Activated naive CD4-positive, alpha-beta T cell treated with anti-CD3 and anti-CD28 coated beads for 36 hours (primary cell): ENCODE measurements at places on chromosomes 7 and 10. TPM values are rescaled to one million over a fixed set of nuclear protein-coding genes. Genes with fewer than 3 reads are reported as not detected.

DNA sequence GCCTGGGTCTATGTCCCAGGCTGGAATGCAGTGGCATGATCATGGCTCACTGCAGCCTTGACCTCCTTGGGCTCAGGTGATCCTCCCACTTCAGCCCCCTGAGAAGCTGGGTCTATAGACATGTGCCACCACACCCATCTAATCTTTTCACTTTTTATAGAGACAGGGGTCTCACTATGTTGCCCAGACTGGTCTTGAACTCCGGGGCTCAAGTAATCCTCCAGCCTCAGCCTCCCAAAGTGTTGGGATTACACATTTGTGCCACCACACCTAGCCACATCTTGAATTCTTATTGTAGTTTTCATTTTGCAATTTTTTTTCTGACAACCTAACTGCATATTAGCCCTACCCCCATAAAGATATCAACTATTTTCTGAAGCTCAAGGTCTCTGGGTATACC, 18.4 kb upstream of the COL1A2 start:
- no peak overlapping the region for H3K4me3 ChIP-seq
- no peaks in the 10 kb centered on the region for H3K36me3 ChIP-seq
- H3K4me1 ChIP-seq, result no peaks in the 10 kb centered on the region
- no peak for DNase-seq
- no peak overlapping the region for H3K27ac ChIP-seq
- peaks cover 12% of the 10 kb centered on the region for H3K27me3 ChIP-seq

DNA sequence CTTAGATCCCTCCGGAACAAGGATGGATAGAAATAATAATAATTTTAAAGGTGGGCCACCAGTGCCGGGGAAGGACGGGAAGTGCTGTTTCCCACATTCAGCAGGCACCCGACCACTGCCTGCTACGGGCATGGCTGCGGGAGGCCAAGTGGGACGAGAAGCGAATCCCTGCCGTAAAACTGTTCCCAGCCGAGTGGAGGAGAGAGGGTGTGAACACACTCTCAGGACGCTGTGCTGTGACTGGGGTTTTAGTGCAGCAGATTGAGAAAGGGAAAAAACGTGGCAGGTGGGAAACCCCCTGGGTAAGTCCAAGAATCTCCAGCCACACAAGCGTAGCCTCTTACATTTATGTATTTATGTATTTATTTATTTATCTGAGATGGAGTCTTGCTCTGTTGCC, 158.8 kb downstream of the DNAJB6 start:
- H3K4me3 ChIP-seq, result no peak overlapping the region
- H3K4me1 ChIP-seq, result peaks cover 27% of the 10 kb centered on the region
- DNase-seq, result peak; percentile 53
- H3K27me3 ChIP-seq, result peaks cover 8% of the 10 kb centered on the region

- peaks cover 40% of the 10 kb centered on the region for H3K4me1 ChIP-seq
- H3K36me3 ChIP-seq, result no peaks in the 10 kb centered on the region
- H3K27ac ChIP-seq, result no peak overlapping the region
- DNase-seq, result no peak
- H3K4me3 ChIP-seq, result no peak overlapping the region
- peaks cover 66% of the 10 kb centered on the region for H3K27me3 ChIP-seq
Observed at GRCh38 chr10:26214004-26214403, 2.6 kb upstream of the GAD2 start.

The NKX2-3 gene
- total RNA-seq, result not detected

The C10orf67 gene
- 2.0 TPM for total RNA-seq

- H3K27ac ChIP-seq, result no peak overlapping the region
- no peak overlapping the region for H3K4me3 ChIP-seq
- H3K36me3 ChIP-seq, result no peaks in the 10 kb centered on the region
- DNase-seq, result no peak
Observed at GRCh38 chr10:80275756-80276155, 13.7 kb downstream of the MAT1A start.

DNA sequence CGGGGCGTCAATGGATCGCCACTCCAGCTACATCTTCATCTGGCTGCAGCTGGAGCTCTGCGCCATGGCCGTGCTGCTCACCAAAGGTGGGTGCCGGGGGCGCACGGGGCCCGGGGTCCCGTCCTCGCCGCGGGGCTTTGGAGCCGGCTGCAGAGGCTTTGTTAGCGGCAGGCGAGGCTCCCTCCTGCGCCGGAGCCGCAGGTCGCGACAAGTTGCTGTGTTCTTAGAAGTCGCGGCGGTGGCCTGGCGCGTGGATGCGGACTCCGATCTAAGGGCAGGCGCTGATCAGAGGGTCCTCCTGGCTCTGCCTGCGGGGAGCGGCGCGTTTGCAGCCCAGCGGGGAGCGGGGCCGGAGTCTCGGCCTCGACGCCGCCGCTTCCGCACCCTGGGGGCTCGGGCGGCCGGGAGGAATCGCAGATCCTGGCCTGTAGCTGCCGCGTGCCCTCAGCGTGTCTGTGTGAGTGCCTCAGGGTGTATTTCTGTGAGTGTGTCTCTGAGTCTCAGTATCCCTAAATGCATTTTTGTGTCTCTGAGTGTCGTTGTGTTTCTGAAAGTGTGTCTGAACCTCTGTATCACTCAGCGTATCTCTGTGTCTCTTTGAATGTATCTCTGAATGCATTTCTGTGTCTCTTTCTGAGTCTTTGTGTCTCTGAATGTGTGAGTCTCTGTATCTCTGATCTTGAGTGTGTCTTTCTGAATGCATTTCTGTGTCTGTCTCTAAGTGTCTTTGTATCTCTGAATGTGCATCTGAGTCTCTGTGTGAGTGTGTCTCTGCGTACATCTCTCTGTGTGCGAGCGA, 766 bp downstream of the BAMBI start:
- peak; percentile 25 for DNase-seq
- H3K27ac ChIP-seq, result no peak overlapping the region
- no peaks in the 10 kb centered on the region for H3K36me3 ChIP-seq
- H3K27me3 ChIP-seq, result peaks cover 57% of the 10 kb centered on the region
- H3K4me1 ChIP-seq, result peaks cover 23% of the 10 kb centered on the region

DNA sequence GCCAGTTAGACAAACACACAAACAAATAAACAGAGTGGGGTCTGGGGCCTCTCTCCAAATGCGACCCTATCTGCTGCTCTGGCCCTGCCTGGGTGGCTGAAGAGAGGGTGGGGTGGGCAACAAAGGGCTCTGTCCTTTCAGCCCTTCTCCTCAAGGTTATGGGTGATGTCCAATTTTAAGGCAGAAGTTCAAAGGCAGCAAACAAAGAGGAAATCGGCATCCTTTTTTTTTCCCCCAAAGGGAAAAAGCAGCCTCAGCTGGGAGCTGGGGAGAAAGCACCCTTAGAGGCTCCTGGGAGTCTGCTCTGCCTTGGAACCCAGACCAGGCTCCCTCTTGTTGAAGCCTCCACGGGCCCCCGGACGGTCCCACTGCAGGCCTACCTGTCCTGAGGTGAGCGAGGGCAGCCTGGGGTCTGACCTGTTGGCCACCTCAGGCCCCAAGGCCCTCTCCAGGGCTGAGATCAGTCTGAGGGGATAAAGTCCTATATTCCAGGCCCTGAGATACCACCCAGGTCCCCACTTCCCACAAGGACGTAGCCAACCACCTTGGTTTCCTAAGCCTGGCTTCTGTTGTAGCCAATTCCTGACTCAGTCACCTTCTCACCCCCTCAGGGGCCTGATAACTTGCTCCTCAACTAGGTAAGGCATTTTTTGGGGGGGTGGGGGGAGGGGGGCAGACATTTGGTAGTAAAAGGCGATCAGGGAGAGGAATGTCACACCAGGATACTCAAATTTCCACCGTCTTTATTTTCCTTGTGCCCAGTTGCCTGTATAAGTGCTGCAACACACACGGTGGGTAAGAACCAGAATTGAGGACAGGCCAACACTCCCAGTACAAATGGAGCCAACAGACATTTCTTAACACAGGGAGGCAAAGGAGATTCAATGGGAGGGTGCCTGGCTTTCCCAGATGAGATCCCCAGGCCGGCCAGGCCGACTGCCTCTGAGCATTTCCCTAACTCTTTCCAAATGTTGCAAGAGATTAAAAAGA, 4.3 kb downstream of the HOXA11 start:
- no peak for DNase-seq
- peaks cover 74% of the 10 kb centered on the region for H3K27me3 ChIP-seq
- no peak overlapping the region for H3K27ac ChIP-seq
- no peak overlapping the region for H3K4me3 ChIP-seq
- H3K36me3 ChIP-seq, result no peaks in the 10 kb centered on the region

- no peaks in the 10 kb centered on the region for H3K27me3 ChIP-seq
- no peak overlapping the region for H3K4me3 ChIP-seq
- H3K27ac ChIP-seq, result no peak overlapping the region
- no peaks in the 10 kb centered on the region for H3K36me3 ChIP-seq
Observed at GRCh38 chr7:24403557-24403956, 119.6 kb downstream of the NPY start.

GRCh38 chr7:156374335-156374734, 266.2 kb upstream of the RNF32 start:
- H3K27ac ChIP-seq, result no peak overlapping the region
- no peaks in the 10 kb centered on the region for H3K36me3 ChIP-seq
- H3K4me3 ChIP-seq, result no peak overlapping the region
- no peak for DNase-seq
- no peaks in the 10 kb centered on the region for H3K4me1 ChIP-seq

DNA sequence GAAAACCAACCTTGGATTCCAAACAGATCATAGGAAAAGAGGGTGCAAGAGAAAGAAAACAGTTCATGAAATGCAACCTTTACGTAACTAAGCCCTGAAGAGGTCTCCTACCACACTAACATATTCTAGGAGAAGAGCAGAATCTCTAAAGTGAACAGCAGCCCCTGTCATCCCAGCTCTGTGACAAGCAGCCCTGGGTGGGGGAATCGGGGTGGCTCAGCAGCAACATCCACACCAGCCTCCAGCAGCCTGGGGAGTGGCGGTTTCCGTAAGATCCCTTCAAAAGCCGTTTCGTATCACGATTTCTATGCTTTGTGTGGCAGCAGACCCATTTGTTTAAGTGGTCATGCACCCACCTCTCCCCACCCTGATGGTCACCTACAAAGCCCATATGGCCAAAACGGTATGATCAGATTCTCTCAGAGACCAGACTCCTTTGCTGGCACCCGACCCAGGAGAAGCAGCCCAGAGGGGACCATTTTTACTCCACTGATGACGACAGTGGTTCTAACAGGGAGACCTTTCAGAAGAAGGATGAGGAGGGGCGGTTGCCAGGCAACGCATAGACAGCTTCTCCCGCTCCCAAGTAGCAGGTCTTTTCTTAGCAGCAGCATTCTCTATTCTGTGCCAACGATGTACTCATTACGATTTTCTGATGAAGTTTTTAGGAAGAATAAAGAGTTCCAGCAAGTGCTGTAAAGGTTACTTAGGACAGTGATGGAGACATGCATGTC, 300.6 kb downstream of the DNAJB6 start:
- no peak overlapping the region for H3K27ac ChIP-seq
- no peak overlapping the region for H3K4me3 ChIP-seq
- peaks cover 2% of the 10 kb centered on the region for H3K36me3 ChIP-seq
- DNase-seq, result no peak
- no peaks in the 10 kb centered on the region for H3K27me3 ChIP-seq

The SLC13A1 gene
- not detected for total RNA-seq

The AMPH gene
- total RNA-seq, result 0.07 TPM

The NME8 gene
- not detected for total RNA-seq

The PRKG1 gene
- total RNA-seq, result not detected

The TUBAL3 gene
- not detected for total RNA-seq

DNA sequence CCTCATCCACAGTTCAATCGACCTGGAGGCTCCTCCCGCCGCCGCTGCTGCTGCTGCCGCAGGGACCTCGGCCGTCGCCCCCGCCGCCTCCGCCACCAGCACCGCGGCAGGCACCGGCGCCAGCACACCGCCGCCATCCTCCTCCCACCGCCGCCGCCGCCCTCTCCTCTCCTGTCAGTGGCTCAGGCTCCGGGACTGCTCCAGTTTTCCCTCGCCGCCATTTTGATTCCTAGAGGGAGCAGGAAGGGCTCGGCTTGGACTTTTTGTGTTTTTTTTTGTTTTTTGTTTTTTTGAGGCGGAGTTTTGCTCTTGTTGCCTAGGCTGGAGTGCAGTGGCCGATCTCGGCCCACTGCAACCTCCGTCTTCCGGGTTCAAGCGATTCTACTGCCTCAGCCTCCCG, 3.0 kb upstream of the MCM10 start:
- H3K27me3 ChIP-seq, result peaks cover 2% of the 10 kb centered on the region
- H3K4me1 ChIP-seq, result peaks cover 18% of the 10 kb centered on the region
- no peak for DNase-seq
- peak overlapping the region; percentile 52 for H3K4me3 ChIP-seq
- peaks cover 15% of the 10 kb centered on the region for H3K36me3 ChIP-seq
- H3K27ac ChIP-seq, result no peak overlapping the region
